Mammary microvascular endothelial cell (primary cell): ENCODE measurements at places on chromosomes 12 and 14. TPM values are rescaled to one million over a fixed set of nuclear protein-coding genes. Genes with fewer than 3 reads are reported as not detected.

Gene PCED1B
- total RNA-seq: 0.25 TPM in 1 of 2 replicates, not detected in the other

Gene SDS
- total RNA-seq: not detected in 2 replicates

Gene KRT77
- total RNA-seq: not detected in 2 replicates

Gene CERS5
- 27.0 and 33.7 TPM in 2 replicates for total RNA-seq

Gene FAM186B
- total RNA-seq: not detected in 2 replicates

Gene SLC5A8
- total RNA-seq: not detected in 2 replicates

Gene CD163L1
- 1.7 and 4.7 TPM in 2 replicates for total RNA-seq

Gene WDR89
- total RNA-seq: 8.3 and 9.4 TPM in 2 replicates
